ENCODE measurements at places on chromosomes 4 and X.

DNA sequence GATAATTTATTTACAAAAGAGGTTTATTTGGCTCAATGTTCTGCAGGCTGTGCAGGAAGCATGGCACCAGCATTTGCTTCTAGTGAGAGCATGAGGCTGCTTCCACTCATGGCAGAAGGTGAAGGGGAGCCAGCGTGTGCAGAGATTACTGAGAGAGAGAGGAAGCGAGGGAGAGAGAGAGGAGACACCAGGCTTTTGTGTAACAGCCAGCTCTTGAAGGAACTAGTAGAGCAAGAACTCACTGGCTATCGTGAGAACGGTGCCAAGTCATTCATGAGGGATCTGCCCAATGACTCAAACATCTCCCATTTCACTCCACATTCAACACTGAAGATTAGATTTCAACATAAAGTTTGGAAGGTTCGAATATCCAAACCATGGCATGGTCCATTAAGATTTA lies 12.7 kb downstream of the GUCY1A1 start:
- no peak for DNase-seq

GRCh38 chr4:113636438-113636818 lies 125.1 kb downstream of the CAMK2D start:
- no peak for DNase-seq

DNA sequence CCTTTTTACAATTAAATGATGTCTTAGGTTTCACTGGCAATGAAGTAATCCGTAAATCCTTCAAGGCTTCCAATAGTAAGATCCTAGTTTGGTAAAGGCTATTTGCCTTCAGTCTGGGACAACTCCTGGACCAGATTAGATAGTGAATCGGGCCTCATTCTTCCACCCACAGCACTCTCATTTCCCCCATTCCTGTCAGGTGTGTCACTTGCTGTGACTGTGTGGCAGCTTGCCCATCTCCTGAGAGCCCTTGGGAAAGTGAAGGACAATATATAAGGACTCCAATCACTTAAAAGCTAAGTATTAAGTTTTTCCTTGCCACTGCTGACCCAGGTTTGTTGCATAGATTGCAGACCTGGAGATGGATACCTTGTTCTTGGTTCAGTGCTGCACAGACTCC lies 3.3 kb upstream of the GASK1B start:
- no peak for DNase-seq

DNA sequence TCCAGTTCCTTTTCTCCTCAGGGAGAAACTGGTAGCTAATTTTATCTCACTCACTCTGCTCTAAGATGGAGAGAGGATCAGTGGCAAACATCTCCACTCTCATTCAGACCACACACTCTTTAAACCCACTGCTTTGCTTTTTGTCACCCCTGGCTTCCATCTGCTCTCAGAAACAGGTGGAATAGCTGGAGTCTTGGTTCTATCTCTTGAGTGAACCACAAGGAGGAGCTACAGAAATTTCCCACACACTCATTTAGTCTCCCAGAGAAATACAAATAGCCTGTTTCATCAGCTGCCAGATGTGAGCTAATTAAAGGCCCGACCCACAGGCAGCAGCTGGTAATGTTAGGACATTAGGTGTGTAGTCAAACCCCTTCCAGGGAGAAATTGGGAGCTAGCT lies 96.6 kb downstream of the STPG2 start:
- no peak for DNase-seq

GRCh38 chrX:134294548-134294947 lies 57.6 kb downstream of the CCDC160 start:
- no peak for DNase-seq

GRCh38 chrX:45806410-45807121 lies 605.9 kb upstream of the DIPK2B start:
- no peak for DNase-seq

DNA sequence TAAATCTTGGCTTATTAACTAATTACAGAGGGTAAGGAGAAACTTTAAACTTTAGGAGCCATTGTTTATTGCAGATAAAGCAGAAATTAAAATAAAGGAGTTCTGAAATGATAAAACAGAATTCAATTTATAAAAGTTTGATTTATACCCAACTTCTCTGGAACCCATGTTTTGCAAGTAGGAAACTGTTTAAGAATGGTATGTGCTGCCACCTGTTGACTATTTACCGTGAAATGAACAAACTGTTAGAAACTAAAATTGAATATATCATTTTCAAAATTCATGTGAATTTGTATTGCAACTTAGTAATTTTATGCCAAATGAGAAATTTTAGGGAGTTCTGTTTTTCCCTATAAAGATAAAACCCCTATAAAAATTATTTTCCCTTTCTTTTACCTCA lies 11.0 kb upstream of the TBC1D8B start:
- DNase-seq, result no peak

DNA sequence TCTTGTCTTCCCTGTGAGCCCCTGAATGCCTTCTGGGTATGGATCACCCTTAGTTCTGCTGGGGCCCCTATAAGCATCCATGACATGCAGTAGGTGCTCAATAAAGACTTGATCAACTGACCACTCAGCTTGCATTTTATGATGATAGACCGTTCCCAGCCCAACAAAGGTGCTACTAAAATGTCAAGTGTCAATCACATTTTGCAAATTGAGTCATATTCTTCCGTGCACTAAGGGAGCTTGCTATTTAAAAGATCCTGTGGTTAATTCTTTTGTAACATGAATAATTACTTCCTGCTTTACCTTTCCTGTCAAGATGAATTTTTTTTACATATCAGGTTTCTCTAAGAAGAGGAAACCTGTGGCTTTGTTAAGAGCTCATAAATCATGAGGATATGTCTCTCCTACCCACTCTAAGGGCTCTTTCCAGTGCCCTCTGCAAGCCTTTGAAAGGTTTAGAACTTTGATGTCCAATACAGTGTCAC lies 47.6 kb downstream of the SH3KBP1 start:
- DNase-seq, result no peak

DNA sequence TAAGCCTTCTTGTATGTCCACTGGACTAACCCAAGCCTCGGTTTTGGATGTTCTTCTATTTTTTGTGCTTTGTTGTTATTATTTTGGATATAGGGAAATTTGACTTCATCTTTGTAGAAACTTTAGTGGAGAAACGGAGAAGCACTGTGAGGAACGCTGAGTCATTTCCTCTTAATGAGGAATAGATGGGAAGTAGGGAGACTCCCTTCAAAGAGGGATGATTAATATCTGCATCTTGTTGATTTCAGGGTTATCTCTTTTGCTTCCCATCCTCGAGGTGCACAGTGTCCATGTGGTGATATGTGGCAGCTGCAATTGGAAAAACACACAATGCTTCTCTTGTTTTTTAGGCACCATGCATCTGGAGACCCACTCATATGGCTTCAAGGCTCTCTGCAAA lies 1147.9 kb downstream of the NLGN4X start:
- no peak for DNase-seq

DNA sequence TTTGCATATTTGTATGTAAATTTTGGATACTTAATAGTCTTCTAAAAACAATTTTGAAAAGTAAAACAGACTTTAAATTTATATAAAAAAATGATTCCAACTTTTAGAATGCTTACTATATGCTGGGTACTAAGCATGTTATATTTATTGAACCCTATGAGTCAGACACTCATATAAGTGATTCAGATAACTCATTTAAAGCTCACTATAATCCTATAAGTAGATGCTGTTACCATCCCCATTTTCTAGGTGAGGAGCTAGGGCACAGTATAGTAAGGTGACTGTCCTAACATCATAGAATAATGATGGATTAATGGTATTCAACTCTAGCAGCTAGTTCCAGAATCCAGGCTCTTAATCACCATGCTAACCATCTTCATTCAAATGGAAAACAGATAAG lies 877.0 kb upstream of the GRID2 start:
- DNase-seq, result no peak

GRCh38 chrX:8748855-8749254 lies 16.9 kb upstream of the ANOS1 start:
- DNase-seq, result no peak
